ENCODE measurements at places on chromosomes 12 and 14.

GRCh38 chr12:96710127-96710745 lies 196.8 kb upstream of the NEDD1 start:
- DNase-seq: no peak

- no peak for DNase-seq
Measured at GRCh38 chr12:44431647-44432343, 444.3 kb downstream of the NELL2 start.

GRCh38 chr12:49089821-49090773 lies 4.5 kb downstream of the DHH start:
- DNase-seq: no peak

DNA sequence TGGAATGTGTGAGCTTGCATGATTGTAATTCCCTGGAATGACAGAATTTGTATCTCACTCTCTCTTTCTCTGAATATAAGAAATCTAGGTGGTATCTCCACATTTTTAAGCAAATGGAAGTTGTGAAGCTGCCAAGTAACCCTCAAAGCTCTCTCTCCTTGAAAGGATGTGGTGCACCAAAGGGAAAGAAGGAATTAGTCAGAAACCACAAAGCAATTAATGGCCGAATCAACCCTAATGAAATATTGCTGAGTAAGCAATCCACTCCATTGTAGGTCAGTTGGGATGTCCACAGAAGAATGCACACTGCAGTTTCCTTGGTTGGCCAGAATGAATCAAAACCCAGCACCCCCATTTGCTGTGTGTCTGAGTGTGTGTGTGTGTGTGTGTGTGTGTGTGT lies 153.5 kb downstream of the KCNA5 start:
- DNase-seq: no peak

GRCh38 chr12:124599074-124599999 lies 31.9 kb upstream of the NCOR2 start:
- DNase-seq: no peak

DNA sequence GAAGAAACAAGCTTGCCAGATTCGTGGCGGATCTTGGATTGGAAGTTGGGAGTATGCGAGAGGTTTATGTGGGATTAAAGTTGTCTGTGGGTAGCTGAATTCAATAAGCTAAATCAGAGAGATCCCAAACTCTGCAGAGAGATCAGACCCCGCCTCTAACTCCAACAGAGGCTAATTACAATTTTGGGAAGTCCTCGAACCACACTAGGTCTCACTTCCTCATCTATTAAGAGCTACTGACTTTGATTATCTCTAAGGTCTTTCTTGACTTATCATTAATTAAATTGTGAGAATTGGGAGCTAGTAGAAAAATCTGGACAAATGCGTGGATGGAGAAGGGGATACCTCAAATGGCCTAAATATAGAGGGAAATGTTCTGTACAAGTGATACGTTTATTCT lies 9.1 kb downstream of the NTF3 start:
- DNase-seq: no peak

DNA sequence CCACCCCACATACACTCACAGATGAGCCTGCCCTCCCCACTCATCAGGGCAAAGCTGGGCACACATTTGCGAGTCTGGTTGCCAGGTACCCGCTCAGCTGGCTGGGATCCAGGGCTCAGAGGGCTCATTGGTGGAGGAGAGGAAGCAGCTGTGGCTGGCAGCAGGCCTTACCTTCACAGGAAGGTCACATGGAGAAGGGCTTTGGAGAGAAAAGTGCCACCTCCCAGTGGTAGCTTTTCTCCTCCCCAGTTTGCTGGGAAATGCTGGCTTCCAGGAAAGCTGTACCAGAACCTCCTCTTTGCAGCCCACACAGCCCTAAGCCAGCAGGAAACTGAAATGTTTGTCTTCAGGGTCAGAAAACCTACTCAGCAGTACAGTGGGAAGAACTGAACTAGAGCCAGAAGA lies 55.6 kb downstream of the LGMN start:
- no peak for DNase-seq

DNA sequence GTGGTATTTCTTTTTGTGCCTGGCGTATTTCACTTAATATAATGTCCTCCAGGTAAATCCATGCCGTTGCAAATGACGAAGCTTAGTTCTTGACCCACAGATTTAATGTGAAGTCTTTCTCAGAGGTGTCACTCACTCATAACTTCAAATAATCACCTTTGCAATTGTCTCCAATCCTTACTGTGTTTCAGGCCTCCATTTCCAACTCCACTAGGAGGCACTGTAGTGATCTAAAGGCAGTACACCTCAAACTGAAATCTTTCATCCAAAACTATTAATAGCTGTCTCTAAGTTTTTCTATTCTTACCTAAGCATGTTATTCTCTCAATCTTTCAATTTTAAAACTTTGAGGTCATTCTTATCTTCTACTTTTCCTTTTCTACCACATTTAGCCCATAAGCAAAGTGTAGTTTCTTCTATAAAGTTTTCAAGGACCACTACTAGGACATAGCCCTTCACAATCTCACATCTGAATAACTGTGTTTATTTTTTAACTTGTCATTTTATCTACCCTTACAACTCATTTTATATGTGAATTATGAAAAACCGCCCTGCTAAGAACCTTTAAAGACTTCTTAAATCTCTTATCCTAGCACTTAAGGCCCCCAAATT lies 25.5 kb upstream of the FBXO34 start:
- no peak for DNase-seq

DNA sequence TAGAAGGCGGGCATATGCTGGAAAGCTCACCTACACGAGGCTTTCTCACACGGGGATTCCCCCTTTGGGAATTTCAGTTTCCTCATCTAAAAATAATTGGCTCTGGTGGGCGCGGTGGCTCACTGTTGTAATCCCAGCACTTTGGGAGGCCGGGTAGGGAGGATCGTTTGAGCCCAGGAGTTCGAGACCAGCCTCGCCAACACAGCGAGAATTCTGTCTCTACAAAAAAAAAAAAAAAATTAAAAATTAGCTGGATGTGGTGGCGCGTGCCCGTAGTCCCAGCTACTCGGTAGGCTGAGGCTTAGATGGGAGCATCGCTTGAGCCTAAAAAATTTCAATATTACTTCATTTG lies 400 bp upstream of the NDUFA12 start:
- DNase-seq: no peak

DNA sequence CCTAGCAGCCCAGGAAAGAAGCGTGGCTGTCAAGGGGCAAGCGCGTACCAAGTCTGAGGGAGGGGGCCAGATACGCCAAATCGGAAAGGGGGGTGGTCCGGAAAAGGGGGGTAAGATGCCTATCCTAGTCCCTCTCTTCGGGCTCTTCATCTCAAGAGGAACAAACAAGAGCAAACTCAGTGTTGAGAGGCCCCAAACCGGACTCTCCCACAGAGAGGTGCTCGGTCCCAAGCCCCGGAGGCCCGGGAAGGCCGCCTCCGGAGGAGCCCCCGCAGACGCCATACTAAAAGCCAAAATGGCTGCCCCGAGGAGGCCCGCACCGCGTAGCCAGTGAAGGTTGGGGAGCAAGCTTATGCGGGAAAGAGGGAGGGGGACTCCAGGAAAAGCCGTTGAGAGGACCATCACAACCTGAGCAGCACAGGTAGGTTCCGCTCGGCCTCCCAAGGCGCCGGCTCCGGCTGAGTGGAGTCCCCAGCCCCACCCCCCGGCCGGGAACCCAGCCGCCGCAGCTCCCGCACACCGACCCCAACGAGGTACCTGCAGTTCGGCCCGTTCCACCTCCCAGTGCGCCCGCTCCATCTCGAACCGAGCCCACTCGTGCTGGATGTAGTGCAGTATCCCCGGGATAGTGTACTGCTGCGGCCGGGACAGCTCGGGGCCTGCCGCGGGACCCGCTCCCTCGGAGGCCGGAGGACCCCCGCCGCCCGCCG lies at the start of gene AP4S1:
TSS of gene AP4S1 (plus strand) at position 283 of the 710 bp plus-strand sequence. CDS start 40,548 bp downstream, outside the sequence.
- DNase-seq: peak; percentile 20

- no peak for DNase-seq
Measured at GRCh38 chr12:3795492-3796133, 42.7 kb upstream of the CRACR2A start.

DNA sequence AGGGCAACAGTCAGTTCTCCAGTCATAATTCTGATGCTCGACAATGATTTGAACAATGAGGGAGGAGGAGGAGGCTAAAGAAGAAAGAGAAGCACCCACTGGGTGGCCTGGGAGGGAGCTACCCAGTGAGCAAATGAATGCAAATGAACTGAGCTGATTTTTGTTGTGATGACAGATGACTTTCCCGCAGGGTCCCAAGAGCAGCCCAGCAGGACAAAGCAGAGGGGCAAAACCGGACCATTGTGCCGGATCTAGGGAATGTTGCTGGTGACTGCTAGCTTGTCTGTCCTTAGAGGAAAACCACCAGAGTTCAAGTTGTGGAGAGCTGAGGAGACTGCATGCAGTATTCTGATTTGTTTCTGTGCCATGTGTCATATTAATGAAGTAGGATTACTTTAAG lies 162.8 kb downstream of the MON2 start:
- DNase-seq: no peak

Data from activated gamma-delta T cell treated with anti-CD3 and anti-CD28 coated beads, Interleukin-2, amount 50 U/mL, for 16 hours (primary cell).